ENCODE measurements at places on chromosomes 3 and 15.
A peak's percentile ranks its signal among the peaks of the same experiment; 100 is the strongest.

GRCh38 chr15:71496336-71496955, 313.9 kb upstream of the NR2E3 start:
- DNase-seq = no peak

DNA sequence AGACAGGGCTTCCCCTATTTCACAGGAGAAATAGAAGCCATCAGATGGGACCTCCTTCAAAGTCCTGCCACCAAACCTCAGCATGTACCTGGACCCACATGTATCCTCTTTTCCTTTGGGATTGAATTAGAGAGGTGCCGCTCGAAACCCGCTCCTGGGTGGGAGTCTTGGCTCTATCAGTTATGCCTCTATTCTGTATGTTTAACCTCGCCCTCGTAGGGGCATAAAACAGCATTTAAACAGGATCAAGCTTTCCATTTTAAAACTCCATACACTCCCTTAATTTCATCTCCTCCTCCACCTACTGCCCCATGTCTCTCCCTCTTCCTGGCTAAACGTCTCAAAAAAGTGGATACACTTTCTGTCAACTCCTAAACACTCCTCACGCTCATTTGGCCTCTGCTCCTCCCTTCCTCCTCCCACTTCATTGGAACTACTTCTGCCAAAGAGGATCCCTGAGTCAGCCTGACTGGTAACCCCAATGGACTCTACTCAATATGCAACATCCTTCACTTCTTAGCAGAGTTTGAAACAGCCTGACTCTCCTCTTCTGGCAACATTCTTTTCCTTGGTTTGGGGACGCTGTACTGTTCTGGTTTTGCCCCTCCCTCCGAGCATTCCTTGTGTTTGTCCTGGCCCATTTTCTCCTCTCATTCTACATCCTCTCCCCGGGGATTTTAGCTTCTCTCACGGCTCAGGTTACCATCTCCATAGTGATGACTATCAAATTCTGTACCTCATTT, 23.0 kb upstream of the MUC20 start:
- peak; percentile 80 for DNase-seq

GRCh38 chr3:138670407-138670806, 61.8 kb downstream of the FAIM start:
- DNase-seq = no peak

DNA sequence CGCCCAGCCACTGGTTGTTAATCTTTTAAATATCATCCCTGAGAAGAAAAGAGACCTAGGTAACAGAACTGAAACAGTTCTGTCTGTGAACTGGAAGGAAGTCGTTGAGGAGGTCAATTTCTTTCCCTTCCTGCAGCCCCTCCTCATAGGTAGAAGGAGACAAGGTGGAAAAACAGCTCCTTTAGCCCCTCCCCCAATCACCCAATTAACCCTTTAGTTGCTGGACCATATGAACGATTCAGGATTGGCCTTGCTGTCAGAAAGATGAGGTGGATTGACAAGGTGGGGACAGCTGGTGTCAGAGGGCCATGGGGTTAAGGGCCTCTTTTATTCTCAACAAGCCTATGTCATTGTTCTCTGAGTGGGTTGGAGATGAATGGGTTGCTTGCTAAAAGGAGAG, 36.0 kb upstream of the ZNF445 start:
- DNase-seq = peak; percentile 28

DNA sequence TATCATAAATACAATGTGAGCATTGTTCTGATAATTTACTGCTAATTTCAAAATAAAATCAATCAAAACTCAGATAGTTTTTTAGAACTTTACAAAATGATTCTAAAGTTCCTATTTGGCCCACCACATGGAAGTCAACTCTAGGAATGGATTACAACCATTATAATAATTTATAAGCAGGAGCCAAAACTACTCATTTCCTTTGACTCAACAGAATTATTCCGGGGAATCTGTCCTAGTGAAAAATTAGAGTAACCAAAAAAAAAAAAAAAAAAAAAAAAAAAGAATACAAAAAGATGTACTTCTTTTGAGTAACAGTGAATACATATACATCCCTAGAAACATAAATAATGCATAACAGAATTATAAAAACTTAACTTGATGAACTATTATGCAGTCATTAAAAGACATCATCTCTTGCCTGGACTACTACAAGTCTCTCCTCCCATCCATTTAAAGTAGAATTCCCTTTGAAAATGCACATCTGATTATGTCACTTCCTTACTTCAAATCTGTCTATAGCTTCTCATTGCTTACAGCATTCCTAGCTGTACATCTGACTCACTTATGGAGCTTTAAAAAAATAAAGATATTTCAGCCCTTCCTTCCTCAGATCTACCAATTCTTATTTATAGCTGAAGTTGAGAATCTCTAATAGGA, 43.4 kb downstream of the HDGFL3 start:
- DNase-seq = no peak

DNA sequence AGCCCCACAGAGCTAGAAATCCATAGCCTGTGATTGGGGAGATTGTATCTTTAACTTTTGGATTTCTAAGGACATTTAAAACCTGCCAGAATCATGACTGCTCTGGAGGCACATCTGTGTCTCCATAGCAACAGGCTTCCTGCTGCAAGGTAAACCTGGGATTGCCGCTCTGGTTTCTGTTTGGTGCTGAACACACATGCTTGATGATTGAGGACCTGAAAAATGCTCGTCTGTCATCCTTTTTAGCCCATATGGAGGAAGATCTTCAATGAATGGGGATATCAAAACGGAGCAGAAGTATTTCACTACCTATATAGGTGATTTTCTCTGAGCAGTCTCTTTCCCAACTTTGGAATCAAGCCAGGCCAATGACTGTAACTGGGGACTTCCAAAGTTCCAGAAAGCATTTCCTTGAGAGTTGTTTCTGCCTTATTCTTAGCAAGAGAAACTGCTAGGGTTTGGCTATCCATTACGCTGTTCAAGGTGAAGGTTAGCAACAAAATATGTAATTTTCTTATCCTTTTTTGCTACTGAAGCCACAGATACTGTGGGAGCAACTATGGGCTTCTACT, 96.5 kb upstream of the TNIK start:
- peak; percentile 62 for DNase-seq

DNA sequence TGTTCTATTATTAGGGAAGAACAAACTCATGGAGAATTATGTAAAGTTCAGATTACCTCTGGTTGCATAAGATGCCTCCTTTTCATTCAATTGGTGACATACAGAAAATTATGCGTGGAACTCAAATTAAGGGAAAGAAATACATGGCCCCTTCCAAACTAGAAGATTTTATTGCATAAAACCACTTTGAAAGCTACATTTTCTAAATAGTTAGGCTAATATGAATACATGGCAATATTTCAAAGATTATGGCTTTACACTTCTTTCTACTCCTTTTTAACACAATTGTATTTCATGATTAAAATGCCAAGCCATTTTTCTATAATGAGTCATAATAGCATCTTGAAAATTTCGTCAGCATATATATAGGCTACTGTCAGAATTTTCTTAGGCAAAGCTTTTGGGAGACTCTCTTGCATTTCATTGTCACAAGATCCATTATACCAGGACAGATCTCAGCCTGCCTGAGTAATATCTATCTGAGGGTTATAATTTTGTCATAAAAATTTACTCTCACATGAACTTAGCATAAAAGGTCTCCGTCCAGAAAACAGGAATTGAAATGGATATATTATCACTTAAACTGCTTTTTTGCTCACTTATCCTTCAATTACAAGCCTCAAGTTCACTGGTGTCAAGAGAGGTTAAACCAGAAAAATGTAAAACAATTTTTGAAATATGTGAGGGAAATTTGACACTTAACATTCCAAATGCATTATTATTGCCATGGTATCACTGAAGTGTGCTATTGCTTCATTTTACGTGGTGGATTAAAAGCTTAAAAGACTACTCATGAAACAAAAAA, 37.1 kb downstream of the CPA3 start:
- DNase-seq = no peak

DNA sequence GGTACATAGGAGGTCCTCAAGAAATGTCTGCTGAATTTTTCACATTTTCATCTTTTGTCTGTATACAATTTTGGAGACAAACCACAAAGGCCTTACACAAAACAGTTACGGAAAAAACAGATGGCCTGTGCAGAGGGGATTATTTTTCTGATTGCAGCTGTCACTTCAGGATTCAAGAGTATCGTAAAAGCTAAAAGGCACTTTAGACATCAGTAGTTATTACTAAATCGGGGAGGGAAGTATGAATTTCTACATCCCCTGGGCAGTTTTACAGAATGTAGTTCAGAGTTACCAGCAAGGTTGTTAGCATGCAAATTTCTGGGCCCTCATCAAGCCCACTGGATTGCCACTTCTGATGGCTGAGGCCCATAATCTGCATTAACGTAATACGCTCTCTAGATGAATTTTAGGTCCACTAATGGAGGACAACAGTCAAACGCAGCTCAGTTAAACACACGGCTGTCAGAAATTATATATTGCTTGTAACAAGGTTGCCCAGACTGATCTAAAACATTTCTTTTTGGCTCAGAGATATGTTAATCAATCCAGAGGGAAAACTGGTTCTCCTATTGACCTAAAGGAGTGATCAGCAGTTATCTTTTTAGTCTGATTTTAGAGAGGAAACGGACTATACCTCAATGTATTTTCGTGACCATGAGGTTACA, 1.1 kb downstream of the RIOX2 start:
- DNase-seq = no peak

DNA sequence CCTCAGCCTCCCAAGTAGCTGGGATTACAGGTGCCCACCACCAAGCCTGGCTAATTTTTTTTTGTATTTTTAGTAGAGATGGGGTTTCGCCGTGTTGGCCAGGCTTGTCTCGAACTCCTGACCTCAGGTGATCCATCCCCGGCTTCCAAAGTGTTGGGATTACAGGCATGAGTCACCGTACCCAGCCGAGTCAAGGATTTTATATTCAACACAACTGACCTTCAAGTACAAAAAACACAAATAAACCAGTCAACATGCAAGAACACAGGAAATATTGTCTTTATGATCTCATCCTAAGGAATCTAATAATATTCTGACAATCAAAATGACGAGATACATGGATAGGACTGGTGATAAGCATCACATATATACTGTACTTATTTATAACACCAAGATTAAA, 37.9 kb downstream of the TJP1 start:
- DNase-seq = no peak

- DNase-seq = no peak
These were observed 58.7 kb downstream of the BOC start for GRCh38 chr3:113270068-113270467.

- no peak for DNase-seq
These were observed 131.3 kb downstream of the TMEM108 start for GRCh38 chr3:133169331-133170068.

DNA sequence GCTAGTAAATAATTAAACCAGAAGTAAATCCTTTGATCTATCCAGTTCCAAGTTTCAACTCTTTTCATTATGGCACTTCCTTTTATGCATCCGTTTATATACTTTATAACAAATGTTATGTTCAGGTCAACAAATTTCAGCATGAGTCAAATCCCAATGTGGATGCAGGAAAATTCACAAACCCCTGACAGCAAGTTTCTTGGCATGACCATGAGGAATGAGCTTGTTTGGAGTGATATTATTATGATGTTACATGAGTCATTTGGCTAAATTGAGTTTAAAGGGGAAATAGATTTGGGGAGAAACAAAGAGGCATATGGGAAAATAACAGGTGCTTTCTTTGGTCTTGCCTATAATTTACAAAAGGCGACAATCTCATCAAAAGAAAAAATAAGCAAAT, 32.1 kb upstream of the KCNMB2 start:
- DNase-seq = no peak

GRCh38 chr3:150379469-150379868, 28.6 kb upstream of the TSC22D2 start:
- no peak for DNase-seq

- DNase-seq = no peak
These were observed 136.1 kb upstream of the MME start for GRCh38 chr3:154943981-154944380.

DNA sequence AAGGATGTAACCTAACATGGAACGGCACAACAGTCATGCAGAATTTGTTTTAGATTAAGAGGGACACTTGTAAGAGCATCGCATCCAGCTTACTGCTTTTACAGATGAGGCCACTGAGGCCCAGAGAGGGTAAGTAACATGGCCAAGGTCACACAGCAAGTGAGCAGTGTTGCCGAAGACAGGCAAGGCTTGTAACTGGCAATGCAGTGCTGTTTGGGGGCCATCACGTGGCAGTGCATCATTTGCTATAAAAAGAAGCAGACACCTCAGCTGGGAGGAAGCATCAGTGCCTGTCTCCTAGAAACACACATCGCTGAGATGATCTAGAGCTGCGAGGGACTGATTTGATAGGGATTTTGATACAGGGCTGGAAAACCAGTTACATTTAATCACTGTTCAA, 108.2 kb upstream of the PROK2 start:
- DNase-seq = no peak

GRCh38 chr3:192372616-192373015, 354.7 kb downstream of the FGF12 start:
- DNase-seq = no peak

GRCh38 chr15:92981333-92981732, 81.2 kb downstream of the CHD2 start:
- DNase-seq = no peak

DNA sequence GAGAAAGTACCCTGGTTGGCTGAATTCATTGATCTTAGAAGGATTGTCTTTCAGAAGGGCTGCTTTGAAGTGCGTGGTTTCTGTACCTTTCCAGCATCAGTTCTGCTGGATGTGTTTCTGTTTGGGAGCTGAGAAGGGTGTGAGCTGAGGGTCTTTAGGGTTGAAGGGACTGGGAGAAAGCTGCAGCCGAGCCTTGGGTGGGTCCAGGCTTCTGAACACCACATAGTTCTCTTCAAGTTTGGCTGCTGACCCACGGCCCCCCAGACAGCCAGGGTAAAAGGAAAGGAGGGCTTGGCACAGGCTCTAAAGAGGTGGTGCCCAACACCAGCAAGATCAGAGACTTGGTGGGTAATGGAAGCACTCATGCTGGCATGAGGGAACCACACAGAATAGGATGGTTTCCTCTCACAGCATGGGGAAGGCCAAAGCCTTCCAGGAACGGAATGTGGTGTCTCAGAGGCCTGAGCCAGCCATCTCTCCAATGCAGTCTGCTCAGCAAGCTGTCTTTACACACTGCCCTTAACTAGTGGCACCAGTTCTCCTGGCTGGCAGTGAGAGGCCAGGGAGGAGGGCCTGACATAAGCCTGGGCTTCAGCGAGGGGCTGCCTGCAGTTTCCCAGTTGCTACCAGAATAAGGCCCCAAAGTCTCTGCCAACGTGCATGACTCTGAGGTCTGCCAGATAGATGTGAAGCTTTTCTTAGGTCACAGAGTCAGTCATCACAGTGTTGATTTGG, 239.0 kb upstream of the TRIM42 start:
- no peak for DNase-seq

Data from mesendoderm (in vitro differentiated cells).